ENCODE measurements at places on chromosomes 2 and 18. TPM values are rescaled to one million over a fixed set of nuclear protein-coding genes. Genes with fewer than 3 reads are reported as not detected.

The MTIF2 gene
- 18.4 TPM for total RNA-seq

The IL1B gene
- 2.6 TPM for total RNA-seq

The RFTN2 gene
- total RNA-seq: 0.10 TPM

The CENPA gene
- total RNA-seq: 22.0 TPM

The LMAN2L gene
- total RNA-seq: 53.1 TPM

The FAP gene
- total RNA-seq: 31.9 TPM

The ELOA2 gene
- not detected for total RNA-seq

The TTN gene
- 0.52 TPM for total RNA-seq

The RTP5 gene
- total RNA-seq: not detected

The CRYGC gene
- not detected for total RNA-seq

The AKAIN1 gene
- not detected for total RNA-seq

The ALPI gene
- not detected for total RNA-seq

DNA sequence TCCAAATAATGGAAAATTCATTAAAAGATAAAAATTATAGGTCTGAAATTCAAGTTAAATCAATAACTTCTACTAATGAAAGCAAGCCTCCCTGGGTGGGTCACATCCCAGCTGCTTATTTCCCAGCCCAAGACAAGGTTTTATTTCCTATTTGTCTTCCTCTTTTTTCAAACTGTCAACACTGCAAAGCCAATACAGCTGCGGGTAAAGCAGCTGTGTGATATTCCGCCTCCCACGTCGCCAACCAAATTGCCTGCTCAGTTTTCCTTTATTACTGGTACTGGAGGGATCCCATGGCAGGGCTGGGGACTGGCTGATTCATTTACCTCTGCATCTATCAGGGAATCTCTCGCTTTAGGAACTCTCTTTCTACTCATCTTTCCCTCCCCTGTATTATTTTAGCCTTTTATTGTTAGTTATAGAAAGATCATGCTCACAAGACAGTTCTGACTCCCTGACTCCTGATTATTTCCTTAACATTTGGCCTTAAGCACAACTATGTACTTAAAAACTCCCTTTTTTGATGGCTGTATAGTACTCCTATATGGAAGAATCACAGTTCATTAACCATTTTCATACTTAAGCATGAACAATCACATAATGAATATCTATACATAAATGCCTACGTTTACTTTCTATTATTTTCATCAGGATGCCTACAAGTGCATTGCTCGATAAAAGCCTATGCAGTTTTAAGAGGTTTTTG lies 253.1 kb downstream of the CDCA7 start:
- DNase-seq: no peak

GRCh38 chr18:31942291-31942998 lies 483 bp downstream of the TRAPPC8 start:
- peak; percentile 63 for DNase-seq

DNA sequence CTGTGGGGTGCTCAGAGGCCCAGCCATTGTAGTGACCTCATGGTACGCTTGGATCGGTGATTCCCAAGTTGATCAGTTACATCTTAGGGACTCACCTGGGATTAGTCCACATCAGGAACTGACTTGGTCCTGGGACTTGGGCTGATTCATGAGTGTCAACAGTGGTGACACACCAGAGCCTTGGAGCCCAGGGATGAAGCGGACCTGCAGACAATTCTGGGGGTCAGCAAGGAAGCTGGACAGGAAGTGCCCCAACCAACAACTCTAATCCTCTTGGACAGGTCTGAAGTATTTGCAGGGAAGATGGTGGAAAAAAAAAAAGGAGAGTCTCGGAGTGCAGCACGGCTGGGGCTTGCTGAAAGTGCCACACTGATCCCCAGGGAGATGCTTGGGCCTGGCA lies 288.6 kb downstream of the PHLPP1 start:
- DNase-seq: no peak

DNA sequence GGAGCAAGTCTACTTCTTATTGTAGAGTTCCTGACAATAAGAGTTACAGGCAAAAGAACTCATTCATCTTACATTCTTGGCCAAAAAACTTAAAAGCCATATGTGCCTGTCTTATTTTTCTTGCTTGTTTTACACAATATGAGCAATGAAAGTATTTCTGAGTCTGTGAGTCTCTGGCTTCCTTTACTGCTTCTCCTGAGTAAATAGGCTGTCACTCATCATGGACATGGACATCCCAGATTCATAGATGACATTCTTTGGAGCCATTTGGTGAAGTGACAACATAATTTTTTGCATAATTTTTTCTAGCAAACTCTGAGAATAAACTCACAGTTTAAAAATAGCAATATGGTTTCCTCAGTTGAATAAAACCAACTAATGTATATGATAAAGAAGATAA lies 179.3 kb downstream of the SNTG2 start:
- no peak for DNase-seq

DNA sequence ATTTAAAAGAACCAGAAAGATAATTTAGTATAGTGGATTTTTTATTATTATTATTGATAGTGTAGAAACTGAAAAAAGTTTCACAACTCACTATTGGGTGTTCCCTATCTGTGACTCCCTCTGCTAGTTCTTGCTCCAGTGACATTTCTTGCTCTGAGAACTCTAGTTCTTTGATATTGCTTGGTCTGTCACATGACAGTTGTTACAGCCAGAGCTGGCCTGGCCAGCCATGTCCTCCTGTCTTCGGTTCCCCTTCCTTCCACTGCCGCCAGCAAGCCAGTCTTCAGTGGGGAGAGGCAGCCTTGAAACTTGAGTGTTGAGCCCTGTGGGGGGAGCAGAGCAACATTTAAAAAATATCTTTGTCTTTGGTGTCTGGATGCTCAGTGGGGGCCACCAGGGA lies 7.6 kb upstream of the THOC1 start:
- no peak for DNase-seq

DNA sequence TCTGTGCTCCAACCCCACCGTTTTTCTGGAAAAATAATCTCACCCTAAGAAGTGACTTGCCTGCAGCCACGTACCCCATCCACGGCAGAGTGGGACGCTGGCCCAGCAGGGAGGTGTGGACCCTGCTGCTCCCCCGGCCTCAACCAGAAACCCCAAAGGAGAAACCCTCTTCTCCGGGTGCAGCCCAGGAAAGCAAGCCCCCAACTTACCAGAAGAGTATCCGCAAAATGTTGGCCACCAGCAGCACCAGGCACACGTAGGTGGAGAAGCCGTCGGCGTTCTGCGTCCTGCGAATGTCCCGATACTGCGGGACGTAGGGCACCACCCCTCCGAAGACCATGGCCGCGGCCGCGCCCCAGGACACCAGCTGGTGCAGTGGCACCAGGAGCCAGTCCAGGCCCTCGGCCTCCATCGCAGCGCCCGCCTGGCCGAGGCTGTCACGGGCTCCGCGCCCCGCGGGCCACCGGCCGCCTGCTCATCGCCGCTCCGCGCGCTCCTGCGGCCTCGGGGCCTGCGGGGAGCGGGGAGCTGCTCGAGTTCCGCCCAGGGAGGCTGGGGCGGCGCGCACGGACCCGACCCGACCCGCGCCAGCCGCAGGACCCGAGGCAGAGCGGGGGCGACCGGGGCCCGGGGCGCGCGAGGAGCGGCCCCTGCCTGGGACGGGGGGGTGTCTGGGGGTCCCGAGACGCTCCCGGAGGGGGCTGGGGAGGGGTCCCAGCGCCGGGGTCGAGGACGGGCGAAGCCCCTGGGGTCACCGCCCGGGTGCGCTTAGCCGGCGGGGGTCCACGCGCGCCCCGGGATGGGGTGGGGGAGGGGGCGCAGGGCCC lies 725 bp downstream of the SLC66A2 start:
- DNase-seq: peak; percentile 43

DNA sequence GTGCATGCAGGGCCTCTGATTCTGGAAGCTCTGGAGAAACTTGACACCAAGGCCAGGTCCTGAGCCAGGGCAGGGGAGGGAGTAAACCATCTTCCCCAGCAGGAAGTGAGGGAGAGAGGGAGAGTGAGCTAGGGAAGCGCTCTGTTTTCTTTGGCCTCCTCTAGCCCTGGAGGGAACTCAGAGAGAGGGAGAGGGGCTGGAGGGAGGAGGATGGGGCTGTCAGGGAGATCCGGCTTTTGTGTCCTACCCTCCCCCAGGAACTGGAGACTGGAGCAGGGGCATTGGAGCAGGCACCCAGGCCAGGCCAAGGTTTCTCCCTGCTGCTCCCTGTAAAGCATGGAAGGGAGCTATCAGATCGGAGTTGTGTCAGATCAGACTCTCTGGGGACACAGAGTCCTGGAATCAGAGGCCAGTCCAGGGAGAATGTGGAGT lies 22.7 kb upstream of the PKDCC start:
- DNase-seq: peak; percentile 58

- DNase-seq: no peak
Observed at GRCh38 chr2:238997684-238998083, 149.8 kb downstream of the TWIST2 start.

- DNase-seq: no peak
Observed at GRCh38 chr18:36718705-36719328, 110.0 kb downstream of the TPGS2 start.

- DNase-seq: no peak
Observed at GRCh38 chr2:136005462-136006196, 20.2 kb upstream of the DARS1 start.

GRCh38 chr2:177887722-177888121 lies 184.9 kb downstream of the PDE11A start:
- DNase-seq: no peak

DNA sequence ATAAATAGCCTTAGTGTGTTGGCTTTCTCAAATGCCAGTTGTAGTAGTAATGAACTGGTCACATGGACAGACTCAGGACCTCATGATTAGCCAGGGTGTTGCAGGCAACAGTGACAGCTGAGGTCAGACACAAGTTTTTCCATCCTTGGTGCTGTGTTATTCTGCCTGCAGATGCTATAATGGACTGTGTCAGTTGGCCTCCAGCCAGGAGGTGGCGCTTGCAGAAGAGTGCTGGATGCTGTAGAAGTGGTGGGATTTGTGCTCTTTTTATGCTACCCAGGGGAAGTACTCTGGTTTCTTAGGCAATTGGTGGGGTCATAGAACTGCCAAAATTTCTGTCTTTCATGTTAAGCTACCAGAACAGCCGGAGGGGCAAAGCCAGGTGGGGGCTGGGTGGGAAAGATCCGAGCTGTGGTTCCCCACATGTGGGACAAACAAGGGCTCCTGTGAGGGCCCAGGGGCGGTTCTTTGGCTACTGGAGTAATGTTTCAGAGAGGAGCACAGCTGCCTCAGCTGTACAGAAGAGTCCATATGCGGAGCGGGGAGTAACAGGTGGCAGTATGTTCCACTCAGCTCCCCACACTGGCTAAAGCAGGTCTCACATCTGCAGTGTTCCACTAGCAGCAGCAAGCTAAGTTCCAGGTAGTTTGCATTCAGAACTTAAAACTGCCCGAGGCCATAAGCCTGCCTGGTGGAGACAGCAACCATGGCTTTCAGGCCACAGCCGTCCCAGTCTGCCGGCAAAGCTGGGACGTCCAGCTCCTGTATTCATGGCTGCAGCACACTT lies 104.4 kb downstream of the GULP1 start:
- no peak for DNase-seq

DNA sequence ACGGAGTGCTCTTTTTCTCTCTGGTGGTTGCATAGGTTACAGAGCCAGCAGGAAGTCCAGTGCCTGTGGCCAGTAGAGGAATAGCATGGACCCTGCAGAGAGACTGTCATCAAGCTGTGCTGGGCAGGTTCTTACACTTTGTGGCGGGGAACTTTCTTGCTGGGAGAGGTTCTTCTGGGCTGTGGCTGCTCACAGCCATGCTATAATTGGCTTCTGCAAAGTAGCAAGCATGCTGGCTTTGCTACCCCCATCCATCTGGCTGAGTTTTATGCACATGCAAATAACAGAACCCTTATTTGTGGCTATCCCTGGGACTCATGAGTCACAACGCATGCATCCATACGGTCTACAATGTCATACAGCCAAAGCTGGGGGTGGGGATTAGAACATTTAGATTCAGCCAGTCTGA lies 68.9 kb downstream of the PLCL1 start:
- no peak for DNase-seq

GRCh38 chr18:63255435-63255834 lies 64.1 kb downstream of the BCL2 start:
- DNase-seq: no peak

DNA sequence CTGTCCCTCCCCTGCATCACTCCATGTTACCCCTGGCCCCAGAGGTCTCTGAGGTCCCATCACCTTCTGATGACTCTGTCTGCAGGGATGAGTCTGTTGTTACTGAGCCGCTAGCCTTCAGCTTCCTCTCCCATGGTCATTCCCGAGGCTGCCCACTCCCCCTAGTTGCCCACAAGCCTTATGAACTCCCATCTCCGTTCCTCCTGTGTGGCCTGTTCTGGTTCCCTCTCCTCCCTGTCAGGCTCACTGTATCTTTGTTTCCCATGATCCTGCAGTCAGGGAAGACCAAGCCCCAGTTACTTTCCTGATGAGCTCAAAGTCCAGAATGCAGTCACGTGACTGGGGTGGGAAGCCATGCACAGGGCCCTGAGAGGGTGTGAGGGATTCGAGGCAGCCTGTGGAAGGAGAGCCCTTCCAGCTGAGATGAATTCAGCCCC lies 39.5 kb downstream of the INPP4A start:
- DNase-seq: no peak

DNA sequence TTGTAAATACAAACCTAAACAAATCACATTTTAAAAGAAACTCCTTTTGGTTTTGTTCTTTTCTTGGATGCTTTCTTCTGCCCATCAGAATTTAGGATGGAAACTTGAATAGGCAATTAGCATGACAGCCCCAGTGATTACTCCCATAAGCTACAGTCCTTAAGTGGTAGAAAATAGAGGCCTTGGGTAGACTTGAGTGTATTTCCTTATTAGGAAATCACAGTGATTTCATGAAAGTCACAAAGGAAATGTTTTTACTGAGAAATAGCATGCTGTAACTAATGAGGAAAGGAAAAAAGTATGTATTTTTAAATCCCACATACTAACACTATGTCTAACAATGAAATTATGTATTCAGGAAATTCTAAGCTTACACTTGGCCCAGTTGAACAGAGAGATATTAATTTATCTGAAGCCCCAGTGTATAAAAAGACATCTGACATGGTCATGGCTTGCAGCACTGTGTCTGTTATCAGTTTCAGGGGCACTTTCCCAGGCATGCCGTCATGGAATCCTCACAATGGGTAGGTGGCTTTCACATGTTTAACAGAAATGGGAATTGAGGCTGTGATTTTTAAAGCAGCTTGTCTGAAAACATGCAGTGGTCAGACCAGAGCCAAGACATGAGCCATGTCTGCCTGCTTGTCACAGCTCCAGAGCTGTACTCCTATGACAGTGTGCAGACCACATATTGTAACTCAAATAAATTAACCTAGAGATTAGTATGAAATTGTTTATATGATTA lies 79.7 kb upstream of the TRIB2 start:
- no peak for DNase-seq

GRCh38 chr2:169039702-169040101 lies 8.6 kb upstream of the ABCB11 start:
- DNase-seq: no peak

GRCh38 chr18:9735879-9736278 lies 27.8 kb downstream of the RAB31 start:
- no peak for DNase-seq

- DNase-seq: peak; percentile 61
Observed at GRCh38 chr2:212227755-212228154, 310.8 kb downstream of the ERBB4 start.

- DNase-seq: no peak
Observed at GRCh38 chr2:49982871-49983270, 828.6 kb upstream of the FSHR start.

- DNase-seq: no peak
Observed at GRCh38 chr2:21021430-21021829, 22.4 kb downstream of the APOB start.

- DNase-seq: peak; percentile 61
Observed at GRCh38 chr2:44686561-44686960, 254.9 kb upstream of the SIX3 start.

All from M059J (cell line).